HT1080 (cell line): ENCODE measurements at places on chromosomes 1 and 21. TPM values are rescaled to one million over a fixed set of nuclear protein-coding genes. Genes with fewer than 3 reads are reported as not detected.

S100A8 gene
- not detected in 2 replicates for total RNA-seq

SIM2 gene
- 1.3 and 2.3 TPM in 2 replicates for total RNA-seq

AMIGO1 gene
- total RNA-seq = 1.4 and 2.0 TPM in 2 replicates

DRAM2 gene
- 17.2 and 24.7 TPM in 2 replicates for total RNA-seq

HSPA13 gene
- 25.8 and 30.1 TPM in 2 replicates for total RNA-seq

MYOG gene
- not detected in 2 replicates for total RNA-seq

RHD gene
- not detected in 2 replicates for total RNA-seq

GPR153 gene
- total RNA-seq = 1.9 and 3.4 TPM in 2 replicates

USP24 gene
- 27.2 and 31.4 TPM in 2 replicates for total RNA-seq

C1orf87 gene
- not detected in 2 replicates for total RNA-seq

NEGR1 gene
- total RNA-seq = 1.6 and 2.0 TPM in 2 replicates

MAP3K21 gene
- total RNA-seq = 6.1 and 6.4 TPM in 2 replicates

ATF3 gene
- total RNA-seq = 2.6 and 4.9 TPM in 2 replicates

RSPH1 gene
- total RNA-seq = not detected in 2 replicates

NCF2 gene
- total RNA-seq = 4.4 and 5.4 TPM in 2 replicates

RIIAD1 gene
- not detected in 2 replicates for total RNA-seq

HSD3B1 gene
- not detected in 2 replicates for total RNA-seq

FMOD gene
- total RNA-seq = 0.20 TPM in 1 of 2 replicates, not detected in the other

RHBDL2 gene
- total RNA-seq = 0.50 and 2.7 TPM in 2 replicates

OR10J5 gene
- total RNA-seq = not detected in 2 replicates

HTR6 gene
- total RNA-seq = not detected in 2 replicates

LAPTM5 gene
- 0.50 and 1.5 TPM in 2 replicates for total RNA-seq

ZNF669 gene
- 6.6 and 8.5 TPM in 2 replicates for total RNA-seq

AMPD1 gene
- total RNA-seq = not detected in 2 replicates

PRR9 gene
- 1.3 and 2.0 TPM in 2 replicates for total RNA-seq

LRRC71 gene
- not detected in 2 replicates for total RNA-seq

NPPA gene
- total RNA-seq = not detected in 2 replicates

GSTM1 gene
- total RNA-seq = 14.5 and 17.0 TPM in 2 replicates

ADAMTS5 gene
- total RNA-seq = not detected in 2 replicates

PTGER3 gene
- 0.07 TPM in 1 of 2 replicates, not detected in the other for total RNA-seq

ZYG11B gene
- 14.6 and 18.3 TPM in 2 replicates for total RNA-seq

ZBED6 gene
- total RNA-seq = 3.2 and 8.1 TPM in 2 replicates

JAM2 gene
- 0.08 TPM in 1 of 2 replicates, not detected in the other for total RNA-seq

AMY2B gene
- 0.39 and 2.0 TPM in 2 replicates for total RNA-seq

NBPF6 gene
- not detected in 2 replicates for total RNA-seq

KIF17 gene
- total RNA-seq = 0.06 and 0.47 TPM in 2 replicates

ZNF648 gene
- total RNA-seq = 0.10 and 0.34 TPM in 2 replicates

KRTAP7-1 gene
- total RNA-seq = not detected in 2 replicates

COL16A1 gene
- total RNA-seq = 5.3 and 7.3 TPM in 2 replicates
